Upper lobe of left lung (tissue), 6 donors: ENCODE measurements at places on chromosomes 6 and 20. TPM values are rescaled to one million over a fixed set of nuclear protein-coding genes. Genes with fewer than 3 reads are reported as not detected.

Gene PXDC1
- 117 TPM for total RNA-seq

Gene SLC17A3
- 0.40 TPM for total RNA-seq

Gene MYH7B
- 0.83 TPM for total RNA-seq

Gene BANF2
- total RNA-seq, result not detected

Gene GFRAL
- not detected for total RNA-seq

Gene RRAGD
- 21.0 TPM for total RNA-seq

Gene CST7
- total RNA-seq, result 17.1 TPM

Gene EFCAB8
- 0.10 TPM for total RNA-seq

Gene TNFRSF21
- 29.9 TPM for total RNA-seq

Gene SAMD3
- total RNA-seq, result 4.7 TPM

Gene MYMX
- not detected for total RNA-seq

DNA sequence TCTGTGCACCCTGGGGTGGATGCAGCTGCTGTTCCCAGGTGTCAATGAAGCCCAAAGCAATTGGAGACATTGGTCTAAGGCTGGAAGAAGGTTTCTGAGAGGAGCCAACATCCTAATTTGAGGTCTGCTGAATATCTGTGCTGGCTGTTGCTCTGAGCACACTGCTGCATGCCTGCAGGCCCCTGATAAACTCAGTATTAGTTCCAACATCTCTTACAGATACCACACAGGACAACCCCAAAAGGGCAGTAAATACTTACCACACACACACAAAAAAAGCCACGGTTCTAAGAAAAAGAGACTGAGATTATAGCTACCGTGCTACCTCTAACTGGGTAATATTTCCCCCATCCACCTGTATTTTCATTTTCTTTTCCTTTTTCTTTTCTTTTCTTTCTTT, 164.3 kb upstream of the SOX4 start:
- no peaks in the 10 kb centered on the region for H3K36me3 ChIP-seq
- no peaks in the 10 kb centered on the region for H3K27me3 ChIP-seq
- DNase-seq, result no peak
- H3K4me1 ChIP-seq, result no peaks in the 10 kb centered on the region
- no peak overlapping the region for H3K4me3 ChIP-seq

DNA sequence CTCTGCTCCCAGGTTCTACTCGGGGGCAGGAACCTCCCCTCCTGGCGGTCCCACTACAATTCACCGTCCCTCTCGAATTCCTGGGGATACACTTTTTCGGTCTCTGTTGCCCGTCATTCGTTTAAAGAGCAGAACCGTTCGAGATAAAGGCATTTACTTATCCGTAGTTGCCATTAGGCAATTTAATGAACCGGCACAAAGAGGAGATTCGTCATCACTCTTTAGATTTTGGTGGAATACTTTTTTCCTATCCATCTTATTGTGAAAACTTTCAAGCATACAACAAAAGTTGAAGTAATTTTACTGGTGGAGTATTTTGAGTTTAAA, 1.2 kb upstream of the CD24 start:
- no peaks in the 10 kb centered on the region for H3K36me3 ChIP-seq
- H3K4me1 ChIP-seq, result peaks cover 23% of the 10 kb centered on the region
- H3K27ac ChIP-seq, result peak overlapping the region; percentile 77
- no peak for DNase-seq

DNA sequence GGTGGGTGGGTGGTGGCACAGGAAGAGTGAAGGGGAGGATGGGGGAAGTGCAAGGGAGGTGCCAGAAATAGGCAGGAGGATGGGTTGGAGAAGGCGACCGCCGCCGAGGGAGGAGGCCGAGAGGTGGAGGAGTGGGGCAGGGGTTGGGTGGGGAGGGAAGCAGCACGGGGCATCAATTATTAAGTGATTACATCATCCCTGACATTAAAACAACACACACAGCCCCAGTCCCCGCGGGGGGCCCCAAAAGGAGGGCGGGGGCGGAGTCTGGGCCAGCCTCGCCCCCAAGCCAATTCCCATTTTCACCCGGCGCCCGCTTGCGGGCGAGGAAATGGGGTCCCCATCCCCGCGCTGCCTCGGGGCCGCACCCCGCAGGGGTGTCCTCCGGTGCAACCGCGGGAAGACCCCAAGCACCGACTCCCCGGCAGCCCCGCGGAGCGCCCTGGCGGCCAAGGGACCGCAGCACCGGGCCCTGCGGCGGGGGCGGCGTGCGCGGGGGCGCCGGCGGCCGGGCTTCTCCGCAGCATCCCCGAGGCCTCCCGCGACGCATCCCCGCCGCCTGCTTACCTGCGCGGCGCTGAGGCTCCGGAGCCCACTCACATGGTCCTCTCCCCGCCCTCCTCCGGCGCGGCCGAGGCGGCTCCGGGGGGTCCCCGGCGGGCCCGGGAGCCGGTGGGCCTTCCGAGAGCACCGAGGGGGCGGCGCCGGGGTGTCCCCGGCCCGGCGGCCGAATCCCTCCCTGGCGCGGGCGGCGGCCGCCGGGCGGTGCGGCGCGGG, 663 bp downstream of the FYN start:
- peaks cover 4% of the 10 kb centered on the region for H3K27me3 ChIP-seq
- peak overlapping the region; percentile 82 for H3K27ac ChIP-seq
- H3K4me3 ChIP-seq, result peak overlapping the region; percentile 87

- no peak for DNase-seq
- no peaks in the 10 kb centered on the region for H3K27me3 ChIP-seq
- peaks cover 5% of the 10 kb centered on the region for H3K4me1 ChIP-seq
- H3K36me3 ChIP-seq, result no peaks in the 10 kb centered on the region
- H3K4me3 ChIP-seq, result no peak overlapping the region
Observed at GRCh38 chr20:44526129-44526528, 4.3 kb upstream of the SERINC3 start.

- H3K36me3 ChIP-seq, result no peaks in the 10 kb centered on the region
- H3K27ac ChIP-seq, result no peak overlapping the region
- H3K27me3 ChIP-seq, result peaks cover 5% of the 10 kb centered on the region
- no peaks in the 10 kb centered on the region for H3K4me1 ChIP-seq
- no peak overlapping the region for H3K4me3 ChIP-seq
Observed at GRCh38 chr20:63031251-63032014, 24.7 kb upstream of the BHLHE23 start.

GRCh38 chr6:109025639-109026038, 69.0 kb downstream of the SESN1 start:
- H3K27me3 ChIP-seq, result no peaks in the 10 kb centered on the region
- no peaks in the 10 kb centered on the region for H3K36me3 ChIP-seq
- H3K27ac ChIP-seq, result no peak overlapping the region
- no peak for DNase-seq

- no peaks in the 10 kb centered on the region for H3K27me3 ChIP-seq
- no peaks in the 10 kb centered on the region for H3K36me3 ChIP-seq
- no peak overlapping the region for H3K27ac ChIP-seq
- H3K4me3 ChIP-seq, result no peak overlapping the region
- H3K4me1 ChIP-seq, result no peaks in the 10 kb centered on the region
Observed at GRCh38 chr20:32980131-32980941, 23.9 kb downstream of the SUN5 start.

DNA sequence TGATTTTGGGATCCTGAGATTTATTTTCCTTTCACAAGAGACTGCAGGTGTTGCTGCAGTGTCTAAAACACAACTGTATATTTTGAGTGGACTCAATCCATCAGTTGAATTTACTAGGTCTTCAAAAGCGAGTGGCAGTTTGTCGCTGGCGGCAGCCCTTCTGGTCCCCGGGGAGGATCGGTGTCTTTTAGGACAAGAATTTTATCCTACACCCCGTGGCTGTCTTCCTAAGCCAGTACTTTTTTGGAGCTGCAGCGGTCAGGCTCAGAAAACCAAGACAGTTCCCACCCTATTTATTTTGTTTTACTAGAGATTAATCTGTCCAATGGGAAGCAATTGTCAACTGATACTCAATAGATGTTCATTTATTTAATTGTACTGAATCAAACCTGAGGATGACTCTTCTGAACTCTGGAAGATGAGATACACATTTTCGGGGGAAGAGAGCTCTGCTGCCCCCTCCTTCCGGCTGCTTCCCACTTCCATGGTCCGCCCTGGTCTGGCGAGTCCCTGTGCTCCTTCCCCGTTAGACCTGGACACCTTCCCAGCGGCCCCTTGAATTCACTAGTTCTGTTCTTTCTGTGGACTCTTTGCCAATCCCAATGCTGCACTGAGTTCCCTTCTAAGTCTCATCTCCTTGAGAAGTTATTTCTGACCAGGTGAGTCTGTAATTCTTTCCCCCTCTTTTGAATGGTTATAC, 90.6 kb downstream of the ERMARD start:
- no peak overlapping the region for H3K27ac ChIP-seq
- H3K27me3 ChIP-seq, result no peaks in the 10 kb centered on the region
- no peaks in the 10 kb centered on the region for H3K36me3 ChIP-seq
- H3K4me1 ChIP-seq, result no peaks in the 10 kb centered on the region

DNA sequence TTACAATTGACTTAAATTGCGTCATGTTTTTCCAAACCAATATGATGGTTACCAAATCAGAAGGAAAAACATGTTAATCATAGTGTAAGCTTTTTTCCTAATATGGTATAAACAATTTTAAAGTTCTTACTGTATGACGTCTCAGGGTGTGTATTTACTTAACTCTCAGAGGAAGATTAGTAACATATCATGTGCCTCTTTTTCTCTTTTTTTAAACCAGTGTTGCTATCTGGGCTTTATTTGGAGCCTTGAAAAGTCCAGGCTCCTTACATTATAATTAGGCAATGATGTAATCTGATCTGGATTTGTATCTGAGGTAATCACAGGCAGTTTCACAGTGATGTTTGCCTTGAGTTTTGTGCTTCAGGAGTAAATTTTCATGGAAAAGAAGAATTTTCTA, 20.4 kb upstream of the RAB23 start:
- no peak for DNase-seq
- no peak overlapping the region for H3K4me3 ChIP-seq
- H3K27ac ChIP-seq, result no peak overlapping the region
- no peaks in the 10 kb centered on the region for H3K36me3 ChIP-seq

DNA sequence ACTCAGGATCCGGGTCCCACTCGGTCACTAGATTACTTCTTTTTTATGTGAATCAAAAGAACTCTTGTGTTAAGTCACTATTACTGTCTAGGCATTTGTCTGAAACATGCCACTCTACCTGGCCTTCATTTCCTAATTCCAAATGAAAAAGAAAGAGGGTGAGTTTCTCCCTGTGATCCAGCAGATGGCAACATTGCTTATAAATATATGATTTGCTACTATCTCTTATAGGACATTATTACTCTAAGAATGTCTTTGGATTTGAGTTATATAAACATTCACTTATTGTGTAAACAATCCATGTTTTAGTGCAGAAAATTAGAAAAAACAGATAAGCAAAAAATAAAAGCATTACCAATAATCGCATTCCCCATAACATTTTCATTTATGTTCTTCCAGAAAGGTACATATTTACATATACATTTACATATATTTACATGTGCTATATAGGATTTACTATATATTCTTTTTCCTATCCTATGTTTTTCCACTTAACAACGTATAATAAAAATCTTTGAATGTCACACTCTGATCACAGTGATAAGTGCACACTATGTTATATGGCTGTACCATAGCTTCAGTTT, 66.9 kb downstream of the FAXC start:
- H3K27me3 ChIP-seq, result no peaks in the 10 kb centered on the region
- no peak for DNase-seq
- H3K4me3 ChIP-seq, result no peak overlapping the region
- no peak overlapping the region for H3K27ac ChIP-seq
- no peaks in the 10 kb centered on the region for H3K36me3 ChIP-seq

DNA sequence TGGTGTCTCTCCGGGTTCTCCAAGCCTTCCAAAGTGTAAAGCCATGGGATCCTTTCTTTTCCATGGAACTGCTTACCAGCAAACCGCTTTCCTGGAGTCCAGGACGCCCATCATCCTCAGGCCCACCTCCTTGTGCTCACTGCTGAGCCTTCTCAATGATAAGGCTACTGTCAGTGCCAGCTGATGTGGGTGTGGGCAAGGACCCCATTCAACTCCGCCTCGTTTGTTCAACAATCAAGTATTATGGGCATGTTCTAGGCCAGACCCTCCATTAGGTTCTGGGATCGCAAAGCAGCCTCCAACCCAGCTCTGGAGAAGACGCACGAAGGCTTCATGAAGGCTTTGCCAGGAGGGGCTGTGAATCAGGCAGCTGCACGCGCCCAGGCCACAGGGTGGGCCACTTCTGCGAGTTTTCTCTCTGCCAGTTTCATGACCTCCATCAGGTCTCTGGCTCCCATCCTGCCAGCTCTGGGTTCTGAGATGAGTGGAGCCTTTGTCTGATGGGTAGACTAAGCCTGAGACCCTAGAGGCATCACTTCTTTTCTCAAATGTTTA, 177.1 kb downstream of the MRPL14 start:
- H3K4me1 ChIP-seq, result no peaks in the 10 kb centered on the region
- H3K36me3 ChIP-seq, result no peaks in the 10 kb centered on the region
- no peak overlapping the region for H3K27ac ChIP-seq
- no peak overlapping the region for H3K4me3 ChIP-seq

DNA sequence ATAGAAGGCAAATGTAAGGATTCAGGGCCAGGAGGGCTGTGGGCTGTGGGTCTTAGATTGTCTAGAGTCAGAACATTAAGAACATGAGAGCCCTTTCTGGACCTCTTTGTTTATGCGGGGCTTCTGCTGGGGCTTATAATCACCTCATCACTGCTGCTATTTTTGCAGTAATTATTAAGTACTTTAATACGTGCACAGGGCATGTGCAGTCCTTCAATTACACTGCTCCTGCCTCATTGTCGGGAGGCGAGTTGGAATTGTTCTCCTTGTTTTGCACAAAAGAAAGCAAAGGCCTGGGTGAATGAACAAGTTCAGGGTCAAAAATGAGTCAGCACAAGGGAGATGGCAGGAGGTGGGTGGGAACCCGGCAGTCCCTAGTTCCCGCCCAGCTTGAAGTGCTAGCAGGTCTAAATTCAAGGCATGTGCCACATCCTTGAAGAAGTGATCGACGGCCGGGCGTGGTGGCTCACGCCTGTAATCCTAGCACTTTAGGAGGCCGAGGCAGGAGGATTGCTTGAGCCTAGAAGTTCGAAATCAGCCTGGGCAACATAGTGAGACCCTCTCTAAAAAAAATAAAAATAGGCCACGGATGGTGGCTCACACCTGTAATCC, 34.4 kb upstream of the PTPN1 start:
- H3K27me3 ChIP-seq, result no peaks in the 10 kb centered on the region
- H3K36me3 ChIP-seq, result no peaks in the 10 kb centered on the region
- peak overlapping the region; percentile 8 for H3K27ac ChIP-seq
- H3K4me3 ChIP-seq, result no peak overlapping the region

- H3K27ac ChIP-seq, result peak overlapping the region; percentile 56
- no peaks in the 10 kb centered on the region for H3K27me3 ChIP-seq
- H3K4me3 ChIP-seq, result no peak overlapping the region
- peaks cover 52% of the 10 kb centered on the region for H3K4me1 ChIP-seq
Observed at GRCh38 chr6:11194356-11195218, 37.9 kb downstream of the NEDD9 start.

DNA sequence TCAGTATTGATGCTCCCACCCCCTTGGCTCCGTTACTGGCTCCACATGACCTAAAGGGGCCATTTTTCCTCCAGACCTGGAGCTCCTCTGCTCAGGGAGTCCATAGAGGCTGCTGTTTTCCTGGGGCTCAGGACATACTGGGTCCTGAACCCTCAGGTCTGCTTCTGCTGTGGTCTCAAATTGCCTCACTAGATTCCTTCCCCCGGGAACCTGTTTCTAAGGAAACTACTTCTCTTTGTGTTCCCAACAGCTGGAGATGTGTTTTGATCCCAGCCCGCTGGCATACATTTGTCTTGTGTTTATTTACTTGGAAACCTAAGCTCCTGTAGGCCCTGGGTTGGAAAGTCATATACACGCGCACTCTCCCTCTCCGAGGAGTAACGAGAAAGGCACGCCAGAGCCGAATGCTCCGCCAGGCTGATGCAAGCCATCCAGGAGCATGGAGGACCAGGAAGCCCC, 222.8 kb downstream of the UST start:
- H3K4me1 ChIP-seq, result no peaks in the 10 kb centered on the region
- H3K27ac ChIP-seq, result no peak overlapping the region
- H3K36me3 ChIP-seq, result no peaks in the 10 kb centered on the region
- DNase-seq, result no peak
- H3K27me3 ChIP-seq, result no peaks in the 10 kb centered on the region
